ENCODE measurements at places on chromosomes 5 and 9.

- H3K36me3 ChIP-seq: no peaks in the 10 kb centered on the region
- no peak overlapping the region for H3K4me3 ChIP-seq
- H3K4me1 ChIP-seq: no peaks in the 10 kb centered on the region
- H3K27me3 ChIP-seq: no peaks in the 10 kb centered on the region
- H3K27ac ChIP-seq: no peak overlapping the region
Measured at GRCh38 chr5:34690301-34690700, 34.2 kb downstream of the RAI14 start.

GRCh38 chr5:5326115-5326758 is 96.2 kb upstream of the ICE1 start:
- no peaks in the 10 kb centered on the region for H3K4me1 ChIP-seq
- H3K4me3 ChIP-seq: no peak overlapping the region
- no peak overlapping the region for H3K27ac ChIP-seq
- no peaks in the 10 kb centered on the region for H3K27me3 ChIP-seq
- no peak for DNase-seq

DNA sequence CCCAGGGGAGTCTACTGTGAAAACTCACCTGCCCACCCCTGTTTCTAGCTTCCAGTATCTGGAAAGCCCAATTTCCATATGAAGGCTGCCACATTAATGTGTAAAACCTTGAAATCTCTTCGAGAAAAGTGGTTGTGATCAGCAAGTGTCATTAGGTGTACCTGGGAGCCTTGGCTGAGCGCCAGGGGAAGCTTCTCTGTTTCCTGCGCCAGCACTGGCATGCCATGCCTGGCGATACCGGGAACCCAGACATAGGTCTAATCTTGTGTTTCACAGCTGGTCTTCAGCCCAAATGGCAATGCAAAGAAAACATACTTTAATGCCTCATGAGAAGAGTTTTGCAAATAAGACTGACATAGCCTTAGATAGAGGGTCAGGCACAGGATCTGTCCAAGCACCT is 101.6 kb downstream of the TENT4A start:
- no peaks in the 10 kb centered on the region for H3K36me3 ChIP-seq
- H3K27ac ChIP-seq: no peak overlapping the region
- no peaks in the 10 kb centered on the region for H3K4me1 ChIP-seq
- no peaks in the 10 kb centered on the region for H3K27me3 ChIP-seq
- DNase-seq: no peak

- DNase-seq: no peak
- peaks cover 32% of the 10 kb centered on the region for H3K36me3 ChIP-seq
- H3K4me3 ChIP-seq: no peak overlapping the region
- H3K4me1 ChIP-seq: no peaks in the 10 kb centered on the region
Measured at GRCh38 chr5:168424594-168425323, 61.5 kb upstream of the RARS1 start.

DNA sequence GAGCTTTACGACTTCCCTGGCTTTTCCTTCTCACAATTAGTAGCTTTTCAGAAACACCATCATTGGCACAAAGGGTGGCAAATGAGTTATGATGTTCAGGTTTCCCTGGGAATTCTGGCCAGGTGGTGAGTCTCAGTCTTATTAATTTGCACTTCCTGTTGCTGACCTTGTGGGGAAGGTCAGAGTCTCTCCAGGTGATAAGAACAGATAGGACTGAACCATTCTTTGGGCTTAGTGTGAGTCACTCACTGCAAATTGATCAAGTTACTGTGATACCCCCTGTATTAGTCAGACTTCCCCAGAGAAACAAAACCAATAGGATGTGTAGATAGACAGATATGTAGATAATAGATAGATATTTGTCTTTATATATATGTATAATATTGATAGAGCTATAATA is 53.8 kb upstream of the RANBP3L start:
- H3K27me3 ChIP-seq: no peaks in the 10 kb centered on the region
- H3K4me1 ChIP-seq: peaks cover 35% of the 10 kb centered on the region
- no peak overlapping the region for H3K27ac ChIP-seq

- H3K4me3 ChIP-seq: no peak overlapping the region
- no peak overlapping the region for H3K27ac ChIP-seq
- no peaks in the 10 kb centered on the region for H3K27me3 ChIP-seq
- no peaks in the 10 kb centered on the region for H3K4me1 ChIP-seq
- DNase-seq: no peak
Measured at GRCh38 chr9:104958751-104959150, 30.8 kb upstream of the ABCA1 start.

DNA sequence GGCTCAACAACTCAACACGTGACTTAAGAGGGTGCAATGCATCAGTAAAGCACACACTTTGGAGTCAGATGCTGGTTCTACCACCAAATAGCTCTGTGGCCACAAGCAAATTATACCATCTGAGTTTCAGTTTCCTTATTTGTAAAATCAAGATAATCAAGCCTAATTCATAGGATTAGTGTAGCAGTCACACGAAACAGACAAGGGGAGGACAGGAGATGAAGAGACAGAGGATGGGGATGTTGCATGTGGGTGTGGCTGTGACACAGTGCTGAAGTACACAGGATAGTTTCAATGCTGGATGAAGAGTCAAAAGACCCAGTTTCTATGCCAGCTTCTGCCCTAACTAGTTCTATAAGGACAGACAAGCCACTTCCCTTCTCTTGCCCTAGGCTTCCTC is 60.2 kb downstream of the SPOCK1 start:
- H3K4me3 ChIP-seq: no peak overlapping the region
- H3K27ac ChIP-seq: no peak overlapping the region
- no peaks in the 10 kb centered on the region for H3K36me3 ChIP-seq
- no peak for DNase-seq

DNA sequence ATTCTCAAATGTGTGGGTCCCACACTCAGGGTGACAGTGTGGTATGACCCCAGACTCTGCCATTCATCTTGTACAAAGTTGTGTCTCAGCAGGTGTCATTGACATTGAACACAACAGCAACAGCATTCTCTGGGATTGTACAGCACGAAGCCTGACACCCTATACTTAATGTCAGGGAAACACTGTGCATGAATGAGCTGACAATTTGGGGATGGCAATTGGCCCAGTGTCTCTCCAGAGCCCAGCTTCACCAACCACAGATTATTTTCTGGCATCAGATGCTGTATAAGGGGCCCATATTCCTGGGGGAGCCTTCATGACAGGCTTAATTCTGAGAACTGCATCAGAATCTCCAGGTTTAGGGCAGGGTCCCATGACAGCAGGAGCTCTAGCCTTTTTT is 143.2 kb downstream of the GCNT1 start:
- no peaks in the 10 kb centered on the region for H3K4me1 ChIP-seq
- no peaks in the 10 kb centered on the region for H3K36me3 ChIP-seq
- H3K27ac ChIP-seq: no peak overlapping the region
- DNase-seq: no peak
- no peak overlapping the region for H3K4me3 ChIP-seq

DNA sequence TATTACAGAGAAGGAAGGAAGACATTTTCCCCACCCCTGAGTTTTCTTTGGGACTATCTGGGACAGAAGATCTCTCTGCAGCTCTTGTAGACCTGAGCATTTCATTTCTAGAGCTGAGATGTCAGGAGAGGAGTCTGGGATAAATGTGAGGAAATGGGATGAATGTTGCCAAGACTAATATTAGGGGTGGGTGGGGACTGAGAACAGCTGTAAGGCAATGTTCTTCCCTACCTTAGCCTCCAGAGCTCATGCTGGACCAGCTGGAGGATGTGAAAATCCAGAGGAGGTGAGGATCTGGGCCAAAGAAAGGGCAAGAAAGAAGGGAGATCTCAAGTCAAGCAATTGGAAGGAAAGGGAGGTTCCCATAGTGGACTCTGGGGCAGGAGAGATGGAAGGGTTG is 23.1 kb upstream of the FOXD1 start:
- no peaks in the 10 kb centered on the region for H3K27me3 ChIP-seq
- no peak overlapping the region for H3K27ac ChIP-seq
- H3K36me3 ChIP-seq: no peaks in the 10 kb centered on the region
- no peaks in the 10 kb centered on the region for H3K4me1 ChIP-seq

DNA sequence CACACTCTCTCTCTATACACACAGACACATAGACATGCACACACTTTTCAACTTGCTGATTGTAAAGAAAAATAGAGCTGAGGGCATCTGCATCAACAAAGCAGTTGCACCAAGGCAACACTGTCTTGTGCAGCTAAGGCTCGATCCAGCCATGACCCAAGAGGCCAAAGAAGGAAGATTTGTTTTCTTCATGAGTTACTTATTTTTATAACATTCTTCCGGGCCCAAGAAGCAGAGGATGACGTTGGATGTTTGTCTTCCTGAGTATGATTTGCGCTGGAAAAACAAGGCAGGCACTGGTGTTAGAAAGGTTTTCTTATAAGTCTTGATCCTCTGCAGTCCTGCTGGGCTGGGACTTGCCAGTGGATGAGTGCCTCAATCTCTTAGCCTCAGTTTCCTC is 344.1 kb downstream of the ADAMTS6 start:
- no peaks in the 10 kb centered on the region for H3K4me1 ChIP-seq
- no peak overlapping the region for H3K27ac ChIP-seq
- DNase-seq: no peak
- no peaks in the 10 kb centered on the region for H3K27me3 ChIP-seq
- H3K4me3 ChIP-seq: no peak overlapping the region
- no peaks in the 10 kb centered on the region for H3K36me3 ChIP-seq

DNA sequence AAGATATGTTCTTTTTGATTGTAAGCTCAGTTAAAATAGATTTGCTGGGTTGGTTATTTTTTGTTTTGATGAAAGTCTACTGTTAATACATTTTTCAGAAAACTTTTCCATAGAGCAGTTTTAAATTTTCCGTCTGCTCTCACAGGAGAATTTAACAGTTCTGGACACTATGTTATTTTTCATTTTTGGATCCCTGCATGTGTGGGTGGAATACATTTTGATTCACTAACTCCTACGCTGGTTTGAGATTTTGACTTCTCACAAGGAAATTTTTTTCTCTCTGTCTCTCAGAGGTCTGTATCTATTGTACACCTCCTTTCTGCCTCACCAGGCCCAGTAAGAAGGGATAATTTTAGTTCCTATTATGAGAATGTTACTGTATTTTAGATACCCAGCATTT is 502.4 kb downstream of the CDH10 start:
- H3K36me3 ChIP-seq: no peaks in the 10 kb centered on the region
- H3K27me3 ChIP-seq: no peaks in the 10 kb centered on the region
- no peak overlapping the region for H3K27ac ChIP-seq
- H3K4me3 ChIP-seq: no peak overlapping the region
- H3K4me1 ChIP-seq: no peaks in the 10 kb centered on the region

DNA sequence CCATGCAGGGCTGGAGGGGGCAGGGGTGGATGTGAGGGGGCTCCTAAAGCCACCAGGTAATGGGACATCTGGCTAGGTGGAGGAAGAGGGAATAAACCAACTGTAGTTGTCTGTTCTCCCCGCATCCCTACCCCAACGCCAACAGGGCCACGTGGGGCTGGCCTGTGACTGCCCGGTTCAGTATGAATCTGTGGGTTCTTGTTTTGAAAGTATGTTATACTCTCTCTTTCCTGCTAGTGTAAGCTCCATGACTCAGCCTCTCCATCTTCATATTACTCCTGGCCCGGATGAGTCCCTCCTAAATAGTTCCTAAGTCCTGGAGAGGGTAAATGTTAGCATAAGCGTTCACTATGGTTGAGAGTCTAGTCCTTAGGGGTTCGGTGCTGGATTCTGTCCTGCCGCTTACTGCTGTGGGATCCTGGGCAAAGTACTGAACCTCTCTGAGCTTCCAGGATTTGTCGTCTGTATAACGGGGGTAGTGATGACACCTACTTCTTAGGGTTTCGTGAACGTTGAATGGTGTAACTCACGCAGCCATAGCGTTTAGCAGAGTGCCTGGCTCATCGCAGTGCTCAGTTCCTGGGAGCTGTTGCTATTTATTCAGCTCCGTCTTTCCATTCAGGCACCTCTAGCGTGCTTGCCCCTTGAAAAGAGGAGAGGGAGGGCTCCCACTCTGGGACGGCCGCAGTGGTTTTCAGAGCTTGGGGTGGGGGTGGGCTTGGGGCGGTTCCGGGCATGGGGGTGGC is 28.8 kb downstream of the LHX2 start:
- H3K4me3 ChIP-seq: peak overlapping the region; percentile 41
- H3K36me3 ChIP-seq: no peaks in the 10 kb centered on the region
- H3K27me3 ChIP-seq: peaks cover 4% of the 10 kb centered on the region
- no peak overlapping the region for H3K27ac ChIP-seq
- H3K4me1 ChIP-seq: peaks cover 20% of the 10 kb centered on the region
- DNase-seq: no peak

- H3K27me3 ChIP-seq: no peaks in the 10 kb centered on the region
- H3K4me3 ChIP-seq: no peak overlapping the region
- peak overlapping the region; percentile 97 for H3K27ac ChIP-seq
- H3K36me3 ChIP-seq: no peaks in the 10 kb centered on the region
Measured at GRCh38 chr9:95092262-95093072, 225.0 kb downstream of the FANCC start.

- H3K27ac ChIP-seq: peak overlapping the region; percentile 32
- DNase-seq: no peak
- H3K4me3 ChIP-seq: no peak overlapping the region
- H3K36me3 ChIP-seq: no peaks in the 10 kb centered on the region
- no peaks in the 10 kb centered on the region for H3K4me1 ChIP-seq
Measured at GRCh38 chr5:87339986-87340385, 72.3 kb downstream of the RASA1 start.

- no peak overlapping the region for H3K4me3 ChIP-seq
- H3K36me3 ChIP-seq: peaks cover 100% of the 10 kb centered on the region
- no peaks in the 10 kb centered on the region for H3K4me1 ChIP-seq
- DNase-seq: no peak
Measured at GRCh38 chr9:131491001-131491710, 11.6 kb upstream of the POMT1 start.

- H3K36me3 ChIP-seq: no peaks in the 10 kb centered on the region
- no peaks in the 10 kb centered on the region for H3K27me3 ChIP-seq
- H3K4me1 ChIP-seq: peaks cover 21% of the 10 kb centered on the region
- H3K4me3 ChIP-seq: no peak overlapping the region
- DNase-seq: no peak
Measured at GRCh38 chr5:135205632-135206349, 171.8 kb upstream of the PITX1 start.

- no peaks in the 10 kb centered on the region for H3K27me3 ChIP-seq
- no peak overlapping the region for H3K27ac ChIP-seq
- H3K4me3 ChIP-seq: no peak overlapping the region
Measured at GRCh38 chr9:2826291-2826690, 17.6 kb downstream of the PUM3 start.

DNA sequence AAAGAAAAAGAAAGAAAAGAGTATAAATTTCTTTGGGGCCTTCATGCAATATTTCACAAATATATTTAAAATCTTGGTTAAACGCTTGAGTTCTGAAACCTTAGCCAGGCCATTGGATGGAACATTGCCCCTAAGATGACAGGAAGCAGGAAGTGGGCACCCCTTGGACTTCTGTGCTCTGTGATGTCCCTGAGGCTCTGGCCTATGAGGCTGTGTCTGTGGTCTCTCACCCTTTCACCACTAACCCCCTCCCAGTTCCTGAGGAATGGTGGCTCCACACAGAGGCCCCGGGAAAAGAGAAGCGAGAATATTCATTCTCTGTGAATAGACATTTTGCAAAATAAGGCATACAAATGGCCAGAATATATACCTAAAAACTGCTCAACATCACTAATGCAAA is 320.5 kb upstream of the PANK3 start:
- no peaks in the 10 kb centered on the region for H3K27me3 ChIP-seq
- H3K4me3 ChIP-seq: no peak overlapping the region
- no peak overlapping the region for H3K27ac ChIP-seq
- H3K4me1 ChIP-seq: no peaks in the 10 kb centered on the region
